ENCODE measurements at places on chromosomes 4 and X. TPM values are rescaled to one million over a fixed set of nuclear protein-coding genes. Genes with fewer than 3 reads are reported as not detected.

KIF4A gene
- 1.4 TPM for total RNA-seq

MAP7D2 gene
- total RNA-seq = 0.24 TPM

NEXMIF gene
- not detected for total RNA-seq

PRMT9 gene
- 7.5 TPM for total RNA-seq

BCLAF3 gene
- 4.1 TPM for total RNA-seq

LPAR4 gene
- total RNA-seq = not detected

SLC10A6 gene
- 5.3 TPM for total RNA-seq

SLC25A53 gene
- 3.6 TPM for total RNA-seq

RNF128 gene
- 51.8 TPM for total RNA-seq

SH3D19 gene
- 26.0 TPM for total RNA-seq

PNCK gene
- 4.7 TPM for total RNA-seq

AFM gene
- not detected for total RNA-seq

NPY2R gene
- total RNA-seq = not detected

CT83 gene
- 1.1 TPM for total RNA-seq

SERTM2 gene
- not detected for total RNA-seq

PDGFC gene
- 39.2 TPM for total RNA-seq

H2BW2 gene
- total RNA-seq = not detected

THAP6 gene
- total RNA-seq = 12.6 TPM

EREG gene
- total RNA-seq = 15.6 TPM

MAGEB2 gene
- total RNA-seq = not detected

TRIM75 gene
- total RNA-seq = not detected

CENPVL1 gene
- not detected for total RNA-seq
